ENCODE measurements at places on chromosomes 5 and 9.

- no peak for DNase-seq
These were observed 82.6 kb downstream of the GCNT4 start for GRCh38 chr5:74969726-74970125.

DNA sequence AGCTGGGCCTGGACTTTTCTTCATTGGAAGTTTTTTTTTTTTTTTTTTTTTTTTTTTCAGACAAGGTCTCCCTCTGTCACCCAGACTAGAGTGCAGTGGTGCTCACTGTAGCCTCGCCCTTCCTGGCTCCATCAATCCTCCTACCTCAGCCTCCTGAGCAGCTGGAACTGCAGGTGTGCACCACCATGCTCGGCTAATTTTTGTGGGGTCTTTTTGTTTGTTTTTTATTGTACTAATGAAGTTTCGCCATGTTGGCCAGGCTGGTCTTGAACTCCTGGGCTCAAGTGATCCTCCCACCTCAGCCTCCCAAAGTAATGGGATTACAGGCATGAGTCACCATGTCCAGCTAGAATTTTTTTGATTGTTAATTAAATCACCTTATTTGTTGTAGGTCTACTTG lies 3.6 kb downstream of the DNAJC18 start:
- DNase-seq, result no peak

- no peak for DNase-seq
These were observed 150.2 kb upstream of the PAPPA start for GRCh38 chr9:116003397-116003796.

DNA sequence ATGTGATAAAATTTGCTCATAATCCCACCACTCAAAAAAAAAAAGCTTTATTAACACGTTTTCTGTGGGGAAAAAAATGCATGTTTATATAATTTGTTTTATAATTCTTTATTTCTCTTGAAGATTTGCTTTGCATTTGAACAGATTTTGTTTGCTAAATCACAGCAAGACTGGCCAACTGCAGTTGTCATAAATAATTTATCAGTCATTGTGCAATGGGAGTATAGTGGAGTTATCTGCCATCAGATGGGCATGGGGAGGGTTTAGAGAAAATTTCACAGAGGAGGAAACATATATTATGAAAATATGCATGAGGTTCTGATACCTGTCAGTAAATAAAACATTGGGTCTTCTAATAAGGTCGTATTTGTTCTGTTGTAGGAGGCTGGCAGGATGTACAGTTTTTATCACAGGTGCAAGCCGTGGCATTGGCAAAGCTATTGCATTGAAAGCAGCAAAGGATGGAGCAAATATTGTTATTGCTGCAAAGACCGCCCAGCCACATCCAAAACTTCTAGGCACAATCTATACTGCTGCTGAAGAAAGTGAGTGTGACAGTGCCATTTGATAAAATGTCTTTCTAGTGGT lies 23.8 kb downstream of the HSDL2 start:
- no peak for DNase-seq

All from activated CD4-positive, alpha-beta T cell treated with anti-CD3 and anti-CD28 coated beads, Interleukin-2, Interleukin-6, amounts not matched to agents 100 ng/mL and 50 ng/mL, durations not matched to agents 16 hours and 8 hours (primary cell).